ENCODE measurements at places on chromosomes 16 and 17.

GRCh38 chr17:27572665-27573064, 58.3 kb upstream of the LGALS9 start:
- no peak for DNase-seq

- DNase-seq: no peak
These were observed 79.1 kb upstream of the CDH5 start for GRCh38 chr16:66287416-66287815.

DNA sequence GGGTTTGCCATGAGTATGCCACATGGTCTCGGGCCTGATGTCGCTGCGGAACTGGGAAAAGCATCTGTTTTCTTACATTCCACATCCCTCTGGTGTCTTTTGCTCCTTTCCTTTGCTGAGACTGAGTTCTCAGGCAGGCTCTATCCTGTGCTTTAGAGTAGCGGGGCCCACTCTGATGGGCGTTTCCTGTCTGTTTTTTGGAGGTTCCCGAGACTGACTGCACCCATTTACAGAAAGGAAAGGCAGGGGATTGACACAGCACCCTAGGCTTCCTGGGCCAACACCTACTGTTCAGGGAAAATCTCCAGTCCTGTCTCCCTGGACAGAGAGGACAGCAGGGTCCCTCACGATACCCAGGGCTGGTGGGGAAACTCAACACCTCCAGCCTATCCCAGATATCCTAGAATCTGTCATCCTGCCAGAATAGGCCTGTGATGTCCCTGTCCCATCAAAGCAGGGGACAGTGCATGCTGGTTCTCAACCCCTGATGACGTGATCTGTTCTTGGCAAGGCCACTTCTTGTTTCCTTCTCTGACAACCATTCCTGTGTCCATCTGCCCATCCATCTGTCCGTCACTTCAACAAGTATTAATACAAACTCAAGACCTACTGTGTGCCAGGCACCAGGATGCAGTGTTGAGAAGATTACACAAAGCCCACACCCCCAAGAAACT, 42.2 kb downstream of the ACTG1 start:
- DNase-seq: no peak

DNA sequence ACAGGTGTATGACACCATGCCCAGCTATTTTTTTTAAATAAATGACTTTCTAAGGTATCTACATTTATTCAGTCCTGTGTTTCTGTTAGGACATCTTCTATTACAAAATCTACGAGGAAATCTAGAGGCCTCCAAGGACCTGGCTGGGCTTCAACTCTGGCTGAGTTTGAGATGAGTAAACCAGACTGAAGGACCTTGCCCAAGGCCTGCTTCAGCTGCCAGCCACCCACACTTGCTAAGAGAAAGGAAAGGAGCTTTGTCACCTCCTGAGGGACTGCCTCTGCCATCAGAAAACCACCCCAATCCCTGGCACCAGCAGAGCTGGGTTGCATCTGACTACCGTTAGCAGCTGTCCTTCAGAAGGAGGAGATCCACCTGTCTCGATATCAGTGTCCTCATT, 1.3 kb upstream of the MYO1D start:
- DNase-seq: no peak

DNA sequence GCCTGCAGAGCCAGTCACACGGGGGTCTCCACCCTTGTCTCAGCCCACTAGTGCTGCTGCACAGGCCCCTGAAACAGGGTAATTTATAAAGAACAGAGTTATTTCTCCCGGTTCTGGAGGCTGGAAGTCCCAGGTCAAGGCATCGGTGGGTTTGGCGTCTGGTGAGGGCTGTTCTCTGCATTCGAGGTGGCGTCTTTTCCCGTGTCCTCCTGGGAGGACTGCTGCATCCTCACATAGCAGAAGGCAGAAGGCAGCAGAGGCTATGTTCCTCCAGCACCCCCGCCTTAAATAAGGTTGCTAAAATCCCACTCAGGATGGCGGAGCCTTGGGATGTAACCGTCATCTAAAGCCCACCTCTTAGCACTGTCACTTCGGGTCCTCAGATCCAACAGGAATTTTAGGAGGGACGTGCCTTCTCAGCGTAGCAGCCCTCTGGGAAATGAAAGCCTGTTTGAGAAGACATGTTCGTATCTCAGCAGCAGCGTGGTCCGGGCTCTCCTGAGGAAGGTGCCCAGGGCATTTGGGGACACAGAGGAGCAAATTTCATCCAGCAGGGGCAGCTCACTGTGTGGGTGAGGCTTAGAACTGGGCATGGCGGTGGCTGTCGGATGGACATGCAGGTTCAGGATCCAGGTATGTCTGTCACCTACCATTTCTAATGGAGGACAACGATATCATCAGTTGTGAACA, 221.6 kb upstream of the CHMP6 start:
- no peak for DNase-seq

DNA sequence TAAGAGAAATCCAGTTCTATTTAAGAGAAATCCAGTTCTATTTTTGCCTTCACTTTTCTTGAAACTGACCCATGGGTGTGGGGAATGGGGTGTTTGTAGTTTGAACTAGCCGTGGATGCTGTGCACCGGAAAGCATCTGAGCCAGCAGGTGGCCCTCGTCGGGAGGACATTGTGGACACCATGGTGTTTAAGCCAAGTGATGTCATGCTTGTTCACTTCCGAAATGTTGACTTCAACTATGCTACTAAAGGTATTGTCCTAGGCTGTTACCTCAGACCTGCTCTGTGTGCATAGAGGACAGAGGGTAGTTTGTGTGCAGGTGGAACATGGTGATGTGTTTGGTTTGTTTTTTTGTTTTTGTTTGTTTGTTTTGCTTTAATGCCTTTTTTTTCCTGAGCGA, 3.3 kb downstream of the ATXN2L start:
- no peak for DNase-seq

DNA sequence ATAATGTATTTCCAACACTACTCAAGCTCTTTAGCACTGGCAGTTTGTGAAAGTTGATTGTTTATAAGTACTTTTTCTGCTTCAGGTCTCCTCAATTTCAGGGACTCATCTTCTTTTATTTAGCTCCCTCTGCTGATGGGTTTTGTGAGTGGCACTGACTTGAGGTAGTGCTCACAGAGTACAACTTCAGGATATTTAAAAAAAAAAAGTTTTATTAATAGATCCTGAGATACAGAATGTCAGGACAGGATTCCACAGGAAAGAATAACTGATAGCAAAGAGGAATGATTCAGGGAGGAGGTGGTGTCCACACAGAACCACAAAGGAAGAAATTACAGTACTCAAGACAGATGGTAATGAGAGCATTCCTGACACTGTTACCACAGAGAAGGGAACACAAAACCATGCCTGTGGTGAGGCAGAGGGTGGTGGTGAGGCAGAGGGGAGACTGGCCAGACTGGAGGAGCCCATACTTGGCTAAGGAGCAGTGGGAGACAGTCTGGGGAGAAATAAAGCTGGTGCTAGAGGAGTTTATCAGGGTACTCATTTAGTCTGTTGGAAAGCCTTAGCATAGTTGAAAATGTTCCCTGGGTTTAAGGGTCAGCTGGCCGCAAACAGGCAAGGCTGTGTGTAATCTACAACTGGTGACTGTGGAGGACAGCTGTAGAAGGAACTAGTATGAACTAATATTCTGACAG, 63.7 kb downstream of the SPAG9 start:
- no peak for DNase-seq

DNA sequence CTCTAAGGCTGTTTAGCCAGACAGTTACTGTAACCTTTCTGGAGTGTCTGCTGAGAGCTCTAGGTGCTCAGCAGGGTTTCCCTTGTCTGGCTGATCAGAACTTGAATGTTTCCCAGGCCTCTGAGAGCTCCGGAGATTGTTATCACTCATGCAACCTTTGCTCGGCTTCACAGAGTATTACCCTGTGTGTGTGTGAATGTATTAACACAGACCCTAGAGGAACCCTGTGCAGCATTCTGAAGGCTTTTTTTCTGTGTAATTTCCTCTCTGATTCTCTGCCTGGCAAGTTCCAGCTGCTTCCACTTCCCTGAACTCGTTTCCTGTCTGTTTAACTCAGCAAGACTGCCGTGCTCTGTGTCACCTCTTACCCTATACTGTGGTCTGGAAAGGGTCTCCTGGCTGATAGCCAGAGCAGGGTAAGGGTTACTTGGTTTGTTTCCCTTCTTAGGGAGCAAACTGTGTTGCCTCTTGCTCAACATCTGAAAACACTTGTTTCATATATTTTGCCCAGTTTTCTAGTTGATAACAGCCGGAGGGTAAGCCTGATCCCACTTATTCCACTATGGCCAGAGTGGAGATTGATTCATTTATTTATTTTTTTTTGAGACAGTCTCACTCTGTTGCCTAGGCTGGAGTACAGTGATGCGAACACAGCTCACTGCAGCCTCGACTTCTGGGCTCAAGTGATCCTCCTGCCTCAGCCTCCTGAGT, 21.7 kb downstream of the PRMT7 start:
- no peak for DNase-seq

- DNase-seq: no peak
These were observed 13.8 kb downstream of the EMP2 start for GRCh38 chr16:10566613-10567012.

GRCh38 chr17:79220713-79221291, 146.2 kb downstream of the ENGASE start:
- DNase-seq: no peak

- DNase-seq: no peak
These were observed 6.7 kb downstream of the PLA2G15 start for GRCh38 chr16:68251832-68252231.

DNA sequence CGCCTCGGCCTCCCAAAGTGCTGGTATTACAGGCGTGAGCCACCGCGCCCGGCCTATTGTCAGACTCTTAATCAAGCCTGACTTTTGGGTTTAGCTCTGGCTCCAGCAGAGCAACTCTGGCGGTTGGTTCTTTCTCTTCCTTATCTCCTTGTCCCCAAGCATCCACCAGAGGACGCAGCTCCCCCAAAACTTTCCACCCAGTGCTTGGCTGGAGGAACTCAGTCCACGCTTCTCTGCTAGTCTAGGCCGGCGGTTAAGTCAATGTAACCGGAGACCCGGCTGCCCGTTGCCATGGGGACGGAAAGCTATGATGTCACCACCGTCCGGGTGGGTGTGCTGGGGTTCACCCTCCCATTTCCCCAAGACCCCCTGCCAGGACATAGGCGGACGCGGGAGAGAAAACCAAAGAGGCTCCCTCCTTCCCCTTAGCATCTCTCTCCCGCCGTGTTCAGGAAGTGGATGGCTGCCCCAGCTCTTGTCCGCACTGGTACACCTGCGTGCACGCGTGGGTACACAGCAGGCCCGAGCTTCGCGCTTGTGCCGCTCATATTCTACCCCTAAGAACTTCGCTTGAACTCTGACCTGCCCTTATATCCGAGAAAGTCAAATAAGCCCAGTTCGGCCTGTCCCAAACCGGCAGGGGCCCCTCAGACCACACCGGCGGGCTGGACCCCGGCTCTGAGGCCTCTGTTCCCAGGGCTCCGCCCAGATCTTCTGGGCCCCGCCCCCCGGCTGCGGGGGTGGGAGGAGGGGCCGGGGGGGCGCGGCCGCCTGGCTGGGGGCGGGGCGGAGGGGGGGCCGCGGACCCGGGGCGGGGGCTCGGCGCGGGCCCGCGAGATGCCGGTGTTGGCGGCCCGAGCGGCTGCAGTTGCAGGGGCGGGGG, at the start of gene RND2:
Gene RND2 (plus strand): TSS at position 825 of the 883 bp plus-strand sequence. CDS start 117 bp downstream, outside the sequence.
- peak; percentile 27 for DNase-seq

GRCh38 chr16:15835136-15835878, 21.5 kb downstream of the MYH11 start:
- DNase-seq: no peak

DNA sequence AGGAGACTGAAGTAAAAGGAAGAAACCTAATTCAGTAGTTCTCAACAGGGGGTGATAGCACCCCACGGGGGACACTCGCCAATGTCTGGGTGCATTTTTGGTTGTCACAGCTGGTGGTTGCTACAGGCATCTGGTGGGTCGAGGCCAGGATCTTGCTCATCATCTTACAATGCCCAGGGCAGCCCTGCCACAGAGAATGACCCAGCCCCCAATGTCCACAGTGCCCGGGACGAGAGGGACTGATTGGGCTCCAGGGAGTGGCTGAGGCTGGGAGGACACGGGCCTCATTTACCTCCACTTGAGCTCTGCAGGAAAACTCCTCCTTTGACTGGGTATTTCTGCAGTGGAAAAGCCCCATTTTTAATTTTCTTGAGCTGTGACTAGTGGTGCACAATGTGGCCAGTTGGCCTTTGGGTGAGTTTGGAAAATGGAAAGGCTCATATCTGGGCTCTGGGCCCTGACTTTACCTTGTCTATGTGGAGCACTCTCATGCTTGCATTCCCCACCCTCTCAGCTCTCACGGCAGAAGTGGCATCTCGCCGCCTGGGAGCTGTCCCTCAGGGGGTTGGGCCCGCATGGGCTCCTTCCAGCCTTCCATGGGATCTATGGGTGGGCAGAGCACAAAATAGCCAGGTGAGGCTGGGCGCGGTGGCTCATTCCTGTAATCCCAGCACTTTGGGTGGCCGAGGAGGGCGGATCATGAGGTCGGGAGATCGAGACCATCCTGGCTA, 37.7 kb upstream of the IRF8 start:
- DNase-seq: no peak

DNA sequence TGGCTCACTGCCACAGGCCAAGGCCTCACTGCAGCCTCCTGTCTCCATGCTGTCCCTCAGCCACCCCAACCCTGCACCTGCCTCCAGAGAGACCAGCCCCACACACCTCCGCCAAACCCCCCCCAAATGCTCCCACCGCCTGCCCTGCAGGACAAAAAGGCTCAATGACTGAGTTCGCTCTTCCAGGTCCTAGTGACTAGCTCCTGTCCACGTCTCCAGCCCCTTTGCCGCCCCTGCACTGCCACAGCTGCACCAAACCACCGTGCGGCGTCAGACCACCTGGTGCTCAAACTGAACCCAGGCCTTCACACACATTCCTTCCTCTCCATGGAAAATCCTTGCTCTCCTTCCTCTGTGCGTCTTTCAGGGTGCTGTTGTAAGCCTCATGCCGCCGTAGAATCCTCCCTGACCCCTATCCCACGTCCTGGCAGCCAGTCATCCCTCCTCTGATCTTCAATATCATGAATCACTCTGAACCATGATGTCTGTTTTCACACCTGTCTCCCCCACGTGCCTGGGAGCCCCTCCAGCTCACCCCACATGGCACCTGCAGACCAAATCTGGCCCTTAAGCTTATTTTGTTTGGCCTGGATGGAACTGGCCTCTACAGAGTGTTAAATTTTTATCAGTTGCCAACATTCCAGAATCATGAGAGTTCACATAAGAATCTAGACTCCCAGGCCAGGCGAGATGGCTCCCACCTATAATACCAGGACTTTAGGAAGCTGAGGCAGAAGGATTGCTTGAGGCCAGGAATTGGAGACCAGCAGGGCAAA, 4.3 kb upstream of the GSG1L start:
- DNase-seq: no peak
